Activated CD4-positive, alpha-beta T cell treated with anti-CD3 and anti-CD28 coated beads, Interleukin-2, amount 10 ng/mL, durations not matched to agents 7 days and 5 days (primary cell): ENCODE measurements at places on chromosomes 11 and 22. TPM values are rescaled to one million over a fixed set of nuclear protein-coding genes. Genes with fewer than 3 reads are reported as not detected.
A peak's percentile ranks its signal among the peaks of the same experiment; 100 is the strongest.

Gene NXPE2
- not detected for total RNA-seq

Gene CASP12
- not detected for total RNA-seq

Gene RIMBP3B
- 0.84 TPM for total RNA-seq

Gene KCNJ11
- 1.2 TPM for total RNA-seq

Gene GLB1L2
- total RNA-seq, result 2.4 TPM

DNA sequence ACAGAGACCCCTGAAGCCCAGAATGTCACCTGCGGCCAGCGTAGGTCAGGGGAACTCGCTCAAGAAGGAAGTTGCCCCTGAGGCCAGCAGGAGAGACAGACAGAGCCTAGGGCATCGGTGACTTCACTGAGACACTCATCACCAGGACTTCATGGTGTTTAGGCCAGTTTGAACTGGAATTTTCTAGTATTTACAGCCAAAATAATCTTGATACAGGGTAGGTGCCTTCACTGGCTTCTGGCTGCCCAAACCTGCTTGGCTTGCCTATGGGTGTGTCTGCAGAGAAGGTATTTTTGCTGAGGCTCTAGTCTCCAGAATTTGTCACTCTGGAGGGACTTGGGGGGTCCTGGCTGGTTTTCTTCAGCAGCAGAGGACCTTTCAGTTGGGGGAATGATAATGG lies 86.6 kb downstream of the FBXO7 start:
- DNase-seq, result no peak
- H3K4me1 ChIP-seq, result no peaks in the 10 kb centered on the region
- H3K27ac ChIP-seq, result no peak overlapping the region
- H3K27me3 ChIP-seq, result peaks cover 5% of the 10 kb centered on the region

- no peaks in the 10 kb centered on the region for H3K36me3 ChIP-seq
- no peaks in the 10 kb centered on the region for H3K27me3 ChIP-seq
- H3K27ac ChIP-seq, result no peak overlapping the region
- no peaks in the 10 kb centered on the region for H3K4me1 ChIP-seq
- DNase-seq, result no peak
These were observed 661.3 kb upstream of the B3GAT1 start for GRCh38 chr11:135073381-135073780.

- no peaks in the 10 kb centered on the region for H3K4me1 ChIP-seq
- no peaks in the 10 kb centered on the region for H3K36me3 ChIP-seq
- no peak for DNase-seq
- no peak overlapping the region for H3K4me3 ChIP-seq
- no peak overlapping the region for H3K27ac ChIP-seq
These were observed 4.1 kb downstream of the NHERF4 start for GRCh38 chr11:119189393-119189792.

- DNase-seq, result peak; percentile 29
- peaks cover 25% of the 10 kb centered on the region for H3K27me3 ChIP-seq
- no peaks in the 10 kb centered on the region for H3K36me3 ChIP-seq
- peak overlapping the region; percentile 90 for H3K27ac ChIP-seq
These were observed 773 bp downstream of the MIAT start for GRCh38 chr22:26658161-26658560.

GRCh38 chr11:27649800-27650199 lies 50.5 kb downstream of the BDNF start:
- H3K27me3 ChIP-seq, result no peaks in the 10 kb centered on the region
- H3K4me1 ChIP-seq, result no peaks in the 10 kb centered on the region
- no peaks in the 10 kb centered on the region for H3K36me3 ChIP-seq
- DNase-seq, result no peak
- H3K4me3 ChIP-seq, result no peak overlapping the region

- no peak overlapping the region for H3K4me3 ChIP-seq
- H3K27ac ChIP-seq, result no peak overlapping the region
These were observed 969.2 kb downstream of the JRKL start for GRCh38 chr11:97359016-97359415.

GRCh38 chr11:46690702-46691101 lies 9.7 kb downstream of the ARHGAP1 start:
- H3K36me3 ChIP-seq, result peaks cover 42% of the 10 kb centered on the region
- no peak for DNase-seq
- no peak overlapping the region for H3K27ac ChIP-seq
- peaks cover 5% of the 10 kb centered on the region for H3K4me1 ChIP-seq
- no peaks in the 10 kb centered on the region for H3K27me3 ChIP-seq

DNA sequence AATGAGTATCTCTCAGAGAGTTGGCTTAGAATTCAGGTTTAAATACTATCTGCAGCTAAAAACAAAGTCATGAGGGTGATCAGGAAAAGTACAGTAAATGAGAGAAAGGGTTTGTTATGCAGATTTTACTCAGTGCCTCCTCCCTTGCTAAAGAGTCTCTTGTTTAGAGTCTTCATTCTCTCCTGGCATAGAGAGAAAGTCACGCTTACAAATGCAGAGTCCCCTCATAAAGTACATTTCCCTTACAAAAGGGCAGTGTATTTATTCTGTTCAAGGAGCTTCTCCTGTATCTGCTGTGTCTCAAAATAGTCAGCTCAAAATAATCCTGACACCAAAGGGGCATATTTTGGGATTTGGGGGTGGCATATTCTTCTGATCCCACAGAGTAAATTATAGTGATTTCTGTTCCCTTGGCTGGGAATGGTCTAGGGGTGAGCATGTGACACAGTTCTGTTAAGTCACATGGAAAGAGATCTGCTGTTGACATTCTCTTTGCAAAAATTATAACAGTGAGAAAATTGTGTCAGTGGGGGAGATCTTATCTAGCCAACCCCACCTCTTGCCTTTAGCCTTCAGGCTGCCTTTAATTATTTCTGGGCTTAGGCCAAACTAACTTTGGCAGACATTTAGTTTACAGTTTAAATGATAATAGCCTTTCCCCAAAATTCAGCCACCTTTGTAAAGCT lies 102.9 kb downstream of the MTNR1B start:
- H3K27me3 ChIP-seq, result peaks cover 8% of the 10 kb centered on the region
- H3K27ac ChIP-seq, result no peak overlapping the region

GRCh38 chr11:8218409-8218808 lies 45.3 kb downstream of the LMO1 start:
- H3K27ac ChIP-seq, result no peak overlapping the region
- H3K27me3 ChIP-seq, result no peaks in the 10 kb centered on the region
- no peaks in the 10 kb centered on the region for H3K4me1 ChIP-seq
- H3K4me3 ChIP-seq, result no peak overlapping the region
- H3K36me3 ChIP-seq, result no peaks in the 10 kb centered on the region

DNA sequence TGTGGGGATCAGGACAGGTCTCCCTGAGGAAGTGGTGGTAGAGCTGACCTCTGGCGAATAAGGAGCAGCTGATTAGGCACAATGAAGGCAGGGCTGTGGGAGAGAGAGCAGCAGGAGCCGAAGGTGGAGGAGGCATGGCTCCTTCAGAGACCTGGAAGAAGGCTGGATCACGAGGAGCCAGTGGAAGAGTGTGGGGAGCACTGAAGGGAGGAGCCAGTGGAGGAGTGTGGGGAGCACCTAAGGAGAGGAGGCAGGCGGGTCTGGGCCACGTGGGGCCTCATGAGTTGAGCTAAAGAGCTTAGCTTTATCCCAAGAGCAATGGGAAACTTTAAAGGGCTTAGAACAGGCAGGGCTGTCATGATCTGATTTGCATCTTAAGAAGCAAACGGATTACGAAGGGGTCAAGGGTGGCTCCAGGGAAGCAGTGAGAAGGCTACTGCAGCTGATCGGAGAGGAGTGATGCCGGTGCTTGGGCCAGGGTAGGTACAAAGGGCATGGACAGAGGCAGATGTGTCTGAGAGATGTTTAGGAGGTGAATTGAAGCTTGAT lies 44.9 kb upstream of the EIF3D start:
- H3K4me3 ChIP-seq, result no peak overlapping the region
- no peak overlapping the region for H3K27ac ChIP-seq
- H3K27me3 ChIP-seq, result peaks cover 1% of the 10 kb centered on the region
- no peaks in the 10 kb centered on the region for H3K4me1 ChIP-seq
- H3K36me3 ChIP-seq, result no peaks in the 10 kb centered on the region

GRCh38 chr11:29256580-29256979 lies 760.2 kb downstream of the KCNA4 start:
- H3K4me1 ChIP-seq, result no peaks in the 10 kb centered on the region
- no peak overlapping the region for H3K27ac ChIP-seq
- no peak overlapping the region for H3K4me3 ChIP-seq
- H3K36me3 ChIP-seq, result no peaks in the 10 kb centered on the region

GRCh38 chr11:35815556-35816315 lies 128.1 kb upstream of the LDLRAD3 start:
- DNase-seq, result no peak
- peaks cover 1% of the 10 kb centered on the region for H3K36me3 ChIP-seq
- no peak overlapping the region for H3K27ac ChIP-seq
- H3K4me3 ChIP-seq, result no peak overlapping the region

- no peak overlapping the region for H3K27ac ChIP-seq
- no peak overlapping the region for H3K4me3 ChIP-seq
- no peaks in the 10 kb centered on the region for H3K4me1 ChIP-seq
- no peak for DNase-seq
- peaks cover 22% of the 10 kb centered on the region for H3K27me3 ChIP-seq
These were observed 10.7 kb upstream of the TBX1 start for GRCh38 chr22:19749876-19750275.
